ENCODE measurements at places on chromosomes 6 and 20.

DNA sequence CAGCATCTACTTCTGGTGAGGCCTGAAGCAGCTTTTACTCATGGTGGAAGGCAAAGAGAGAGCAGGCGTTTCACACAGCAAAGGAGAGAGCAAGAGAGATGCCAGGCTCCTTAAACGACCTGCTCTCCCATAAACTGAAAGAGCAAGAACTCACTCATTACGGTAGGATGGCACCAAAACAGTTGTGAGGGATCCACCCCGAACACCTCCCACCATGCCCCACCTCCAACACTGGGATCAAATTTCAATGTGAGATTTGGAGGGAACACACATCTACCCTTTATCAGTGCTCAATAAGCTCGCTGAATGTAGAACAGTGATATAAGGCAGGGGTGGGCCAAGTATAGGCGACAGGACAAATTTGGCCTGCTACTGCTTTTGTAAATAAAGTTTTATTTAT lies 244.6 kb downstream of the ESR1 start:
- DNase-seq: no peak

- DNase-seq: no peak
These were observed 317.0 kb downstream of the CDC5L start for GRCh38 chr6:44704240-44705150.

- no peak for DNase-seq
These were observed 177.8 kb upstream of the GGTLC1 start for GRCh38 chr20:24166412-24166811.

- DNase-seq: peak; percentile 48
These were observed 5.3 kb upstream of the MOG start for GRCh38 chr6:29651413-29652197.

DNA sequence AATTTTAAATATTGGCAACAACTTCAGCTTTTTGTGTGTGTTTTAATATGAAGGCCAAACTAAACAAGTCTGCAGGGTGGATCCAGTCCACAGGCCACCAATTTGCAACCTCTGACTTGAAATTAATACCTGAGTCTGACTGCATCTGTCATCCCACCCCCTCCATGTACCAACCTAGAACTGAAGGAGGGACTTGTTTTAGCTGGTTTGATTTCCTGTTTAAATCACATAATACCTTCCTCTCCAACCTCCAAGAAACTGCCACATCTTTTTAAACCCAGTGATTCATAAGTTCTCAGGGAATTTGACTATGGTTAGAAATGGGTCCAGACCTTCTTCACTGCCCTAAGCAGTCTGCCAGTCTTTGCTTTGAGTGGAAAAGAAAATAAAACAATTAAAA lies 21.6 kb downstream of the RNF8 start:
- DNase-seq: no peak

- no peak for DNase-seq
These were observed 683.6 kb downstream of the BCKDHB start for GRCh38 chr6:80789912-80790570.

DNA sequence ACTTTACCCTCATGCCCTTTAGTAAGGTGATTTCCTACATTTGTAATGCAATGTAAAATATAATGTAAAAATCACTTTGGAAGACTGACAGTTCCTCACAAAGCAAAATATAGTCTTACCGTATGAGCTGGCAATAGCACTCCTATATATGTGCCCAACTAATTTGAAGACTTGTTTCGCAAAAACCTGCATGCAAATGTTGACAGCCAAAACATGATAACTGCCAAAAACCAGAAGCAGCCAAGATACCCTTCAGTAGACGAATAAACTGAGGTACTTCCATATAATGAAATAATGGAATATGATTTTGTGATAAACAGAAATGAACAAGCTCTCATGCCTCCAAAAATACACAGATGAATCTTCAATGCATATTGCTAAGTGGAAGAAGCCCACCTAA lies 13.6 kb downstream of the AURKA start:
- no peak for DNase-seq

DNA sequence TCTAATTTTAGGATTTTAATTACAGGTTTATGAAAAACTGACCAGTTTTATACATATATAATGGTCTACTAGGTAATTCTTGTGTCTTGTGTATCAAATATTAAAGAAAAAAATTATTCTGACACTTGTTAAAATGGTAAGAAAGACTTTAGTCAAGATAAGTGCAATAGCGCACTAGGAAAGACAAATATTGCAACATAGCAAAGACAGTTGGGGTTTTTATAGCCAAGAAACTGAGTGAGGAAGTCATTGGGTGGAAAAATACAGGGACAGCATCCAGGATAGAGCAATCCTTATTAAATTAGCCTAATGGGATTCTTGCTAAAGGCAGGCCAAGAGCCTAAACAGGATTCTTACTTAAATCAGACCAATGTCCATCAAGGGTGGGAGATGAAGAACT lies 71.1 kb downstream of the ROS1 start:
- no peak for DNase-seq

DNA sequence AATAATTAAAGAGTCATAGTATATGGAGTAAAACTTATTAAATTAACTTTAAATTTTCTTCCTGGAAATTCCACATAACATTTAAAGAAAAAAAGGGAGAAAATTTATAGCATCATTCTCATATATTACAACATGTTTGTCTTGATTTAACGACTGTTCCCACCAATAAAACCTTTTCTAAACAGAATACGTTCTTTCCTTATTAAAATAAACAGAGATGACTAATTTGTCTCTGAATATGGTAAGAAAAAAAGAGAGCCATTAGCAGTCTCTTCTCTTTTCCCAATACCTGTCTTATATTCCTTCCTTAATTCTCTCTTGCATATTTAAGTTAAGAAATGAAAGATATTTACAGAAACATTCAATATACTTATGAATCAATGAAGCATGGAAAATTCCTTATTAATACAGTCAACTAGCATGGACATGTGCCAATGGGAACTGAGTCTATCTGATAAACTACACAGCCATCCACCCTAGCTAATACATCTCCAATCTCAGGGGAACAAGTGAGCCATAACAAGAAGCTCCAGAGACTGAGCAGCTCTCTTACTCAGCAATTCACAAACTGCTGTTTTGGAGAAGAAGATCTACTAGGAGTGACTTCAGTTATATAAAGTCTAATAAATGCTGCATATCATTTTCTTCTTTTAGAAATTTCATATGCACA lies 347.1 kb upstream of the MANEA start:
- no peak for DNase-seq

- peak; percentile 78 for DNase-seq
These were observed 429.0 kb downstream of the PREX1 start for GRCh38 chr20:48398506-48399449.

DNA sequence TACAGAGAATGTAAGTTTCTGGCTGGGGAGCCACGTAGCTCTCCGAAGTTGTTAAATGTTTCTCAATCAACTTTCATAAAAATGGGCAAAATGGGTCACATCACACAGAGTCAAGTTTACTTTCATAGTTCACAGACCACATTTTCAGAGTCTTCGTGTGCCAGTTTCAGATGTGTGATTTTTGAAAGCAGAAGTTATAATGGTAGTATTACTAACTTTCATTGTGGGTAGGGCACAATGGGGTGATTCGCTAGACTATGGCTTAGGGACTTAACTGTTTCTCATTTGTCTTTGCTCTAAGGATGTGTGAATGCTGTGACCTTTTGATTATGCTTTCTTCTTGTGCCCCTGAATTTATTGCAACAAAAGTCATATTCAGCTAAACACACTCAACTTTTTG lies 109.0 kb upstream of the SUPT3H start:
- DNase-seq: no peak

- no peak for DNase-seq
These were observed 184.4 kb downstream of the ERMARD start for GRCh38 chr6:169935861-169936260.

DNA sequence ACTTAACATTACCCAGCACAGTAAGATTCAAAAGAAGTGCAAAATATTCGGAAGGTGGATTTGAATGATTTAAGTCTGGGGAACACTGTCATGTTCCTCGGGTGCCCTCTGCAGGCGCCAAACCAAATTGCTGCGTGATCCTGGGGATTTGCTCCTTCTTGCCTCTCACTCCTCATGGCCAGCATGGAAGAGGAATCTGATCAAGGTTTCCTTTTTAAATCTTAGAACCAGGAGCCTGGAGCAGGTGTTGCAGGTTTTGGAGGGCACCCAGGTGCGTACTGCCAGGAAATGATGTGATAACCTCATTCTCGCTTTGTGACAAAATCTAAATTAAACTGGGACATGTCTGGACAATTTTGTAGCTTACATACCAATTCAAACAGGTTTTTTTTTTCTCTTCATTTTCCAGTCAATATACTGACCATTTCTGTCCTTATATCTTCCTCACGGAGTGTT lies 8.1 kb upstream of the PFDN4 start:
- peak; percentile 54 for DNase-seq

GRCh38 chr6:165557674-165558073 lies 105.4 kb downstream of the PDE10A start:
- no peak for DNase-seq

DNA sequence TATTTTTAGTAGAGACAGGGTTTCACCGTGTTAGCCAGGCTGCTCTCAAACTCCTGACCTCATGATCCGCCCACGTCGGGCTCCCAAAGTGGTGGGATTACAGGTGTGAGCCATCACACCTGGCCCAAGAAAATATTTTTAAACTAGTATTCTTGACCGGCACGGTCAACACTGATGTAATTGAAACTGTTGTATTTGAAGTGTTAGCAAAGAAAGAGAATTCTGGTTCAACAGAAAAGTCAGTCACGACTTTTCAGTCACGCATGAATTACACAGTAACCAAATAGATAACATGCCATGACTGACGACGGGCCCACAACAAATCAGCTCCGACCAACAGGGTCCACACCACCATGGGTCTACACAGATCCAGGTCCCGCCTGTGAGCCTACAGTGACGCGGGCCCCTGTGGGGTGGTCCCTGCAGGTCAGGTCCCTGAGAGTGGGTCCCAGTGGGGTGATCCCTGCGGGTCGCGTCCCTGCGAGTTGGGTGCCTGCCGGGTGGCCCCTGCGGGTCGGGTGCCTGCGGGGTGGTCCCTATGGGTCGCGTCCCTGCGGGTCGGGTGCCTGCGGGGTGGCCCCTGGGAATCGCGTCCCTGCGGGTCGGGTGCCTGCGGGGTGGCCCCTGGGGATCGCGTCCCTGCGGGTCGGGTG lies 1.0 kb downstream of the GMEB2 start:
- no peak for DNase-seq

GRCh38 chr6:111176760-111177099 lies 89.4 kb downstream of the SLC16A10 start:
- no peak for DNase-seq

GRCh38 chr6:145244349-145245100 lies 490.8 kb downstream of the EPM2A start:
- DNase-seq: no peak

DNA sequence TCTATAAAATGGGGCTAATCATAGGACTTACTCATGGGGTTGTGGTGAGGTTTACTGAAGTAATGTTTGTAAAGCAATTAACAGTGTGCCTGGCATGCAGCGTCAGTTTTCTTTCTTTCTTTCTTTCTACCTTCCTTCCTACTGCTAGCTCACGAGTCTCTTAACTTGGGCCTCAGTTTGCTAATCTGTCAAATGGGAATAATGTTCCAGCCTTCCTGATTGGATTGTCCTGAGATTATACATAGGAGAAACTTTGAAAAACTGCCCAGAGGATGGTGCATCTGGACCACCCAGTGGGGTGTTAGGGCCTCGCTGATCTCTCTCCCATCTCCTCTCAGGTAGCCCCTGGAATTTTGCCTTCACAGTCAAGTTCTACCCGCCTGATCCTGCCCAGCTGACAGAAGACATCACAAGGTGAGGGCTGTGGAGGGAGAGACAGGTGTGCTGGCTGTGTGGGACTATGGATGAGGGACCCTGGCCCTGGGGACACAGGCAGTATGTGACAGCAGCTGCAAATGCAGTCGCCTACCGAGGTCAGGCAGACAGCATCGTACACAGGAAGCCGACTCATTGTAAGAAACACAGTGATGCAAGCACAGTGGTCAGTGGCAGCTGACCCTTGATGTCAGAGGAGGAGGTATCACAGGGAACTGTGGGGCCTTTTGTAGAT lies 27.5 kb downstream of the EPB41L1 start:
- DNase-seq: no peak

GRCh38 chr20:58756450-58756775 lies 63.8 kb downstream of the NPEPL1 start:
- no peak for DNase-seq

DNA sequence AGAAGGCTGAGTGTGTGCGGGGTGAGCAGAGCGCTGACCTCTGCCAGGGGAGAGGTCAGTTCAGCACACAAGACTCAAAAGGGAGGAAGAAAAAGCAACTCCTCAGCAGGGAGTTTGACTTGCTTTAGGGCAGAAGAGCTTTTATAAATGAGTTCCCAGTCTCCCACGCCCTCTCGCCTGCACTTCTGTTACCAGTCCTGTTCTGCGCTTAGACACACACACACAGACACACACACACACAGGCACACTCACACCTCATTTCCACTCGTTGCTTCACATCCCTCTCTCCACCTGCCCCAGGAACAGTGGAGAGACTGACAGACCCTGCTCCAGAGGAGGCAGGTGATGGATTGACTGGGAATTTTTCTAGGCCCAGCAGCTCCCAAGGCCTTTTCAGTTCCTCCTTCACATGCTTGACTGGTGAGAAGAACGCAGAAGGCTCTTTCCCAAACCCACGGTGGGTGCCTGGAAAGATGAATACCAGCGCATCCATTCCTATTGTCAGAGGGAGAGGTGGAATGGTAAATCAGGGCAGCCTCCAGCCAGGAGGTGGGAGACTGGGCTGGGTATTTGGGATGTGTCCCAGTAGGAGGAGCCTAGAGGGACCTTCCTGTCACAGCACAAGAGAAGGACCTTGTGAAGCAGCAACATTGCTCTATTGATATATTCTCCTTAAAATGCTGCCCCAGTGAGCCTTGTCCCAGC lies 43.7 kb downstream of the JAG1 start:
- no peak for DNase-seq

GRCh38 chr20:1862663-1863053 lies 32.5 kb upstream of the SIRPA start:
- DNase-seq: no peak

GRCh38 chr6:18183766-18184165 lies 28.5 kb downstream of the KDM1B start:
- no peak for DNase-seq

DNA sequence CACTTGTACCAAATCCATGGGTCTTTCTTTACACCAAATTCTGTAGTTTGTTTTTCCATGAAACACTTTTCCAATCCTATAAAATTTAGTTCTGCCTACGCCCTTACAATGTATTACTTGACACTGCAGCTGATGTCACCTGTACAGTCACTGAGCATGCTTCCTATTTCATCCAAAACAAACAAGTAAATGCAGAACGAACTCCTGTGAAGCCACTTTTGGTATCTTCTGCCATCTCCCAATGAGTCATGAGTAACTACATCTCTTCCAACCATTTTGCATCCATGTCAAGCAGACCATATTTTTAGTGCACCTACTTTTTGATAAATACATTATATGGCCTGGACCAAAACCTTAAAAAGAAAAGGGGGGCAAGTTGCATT lies 42.4 kb downstream of the HDDC2 start:
- no peak for DNase-seq
